ENCODE measurements at places on chromosomes 2 and 18. TPM values are rescaled to one million over a fixed set of nuclear protein-coding genes. Genes with fewer than 3 reads are reported as not detected.
A peak's percentile ranks its signal among the peaks of the same experiment; 100 is the strongest.

The PJVK gene
- total RNA-seq = 1.6 TPM

The MYOM1 gene
- total RNA-seq = 0.90 TPM

GRCh38 chr18:32732165-32732564 lies 40.7 kb downstream of the KLHL14 start:
- no peak for DNase-seq

The KCNJ13 gene
- total RNA-seq = not detected

DNA sequence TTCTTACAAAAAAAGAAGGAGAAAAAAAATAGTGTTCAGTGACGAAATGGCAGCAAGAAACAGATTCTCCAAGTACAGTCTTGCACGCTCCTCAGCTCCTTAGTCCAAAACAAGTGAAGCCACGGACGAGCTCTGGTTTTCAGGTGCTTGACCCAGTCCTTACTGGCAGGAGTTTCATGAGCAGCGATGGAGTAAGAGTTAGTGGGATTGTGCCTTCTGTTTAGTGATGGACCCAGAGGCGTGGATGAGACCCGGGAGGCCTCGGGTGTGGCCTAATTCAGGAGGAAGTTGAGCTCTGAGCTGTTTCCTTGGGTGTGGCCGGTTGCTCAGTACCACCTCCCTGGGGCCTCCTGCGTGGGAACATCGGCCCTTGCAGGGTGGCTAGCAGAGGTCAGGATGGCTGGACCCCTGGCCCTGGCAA lies 52.0 kb downstream of the KIF5C start:
- DNase-seq = no peak

DNA sequence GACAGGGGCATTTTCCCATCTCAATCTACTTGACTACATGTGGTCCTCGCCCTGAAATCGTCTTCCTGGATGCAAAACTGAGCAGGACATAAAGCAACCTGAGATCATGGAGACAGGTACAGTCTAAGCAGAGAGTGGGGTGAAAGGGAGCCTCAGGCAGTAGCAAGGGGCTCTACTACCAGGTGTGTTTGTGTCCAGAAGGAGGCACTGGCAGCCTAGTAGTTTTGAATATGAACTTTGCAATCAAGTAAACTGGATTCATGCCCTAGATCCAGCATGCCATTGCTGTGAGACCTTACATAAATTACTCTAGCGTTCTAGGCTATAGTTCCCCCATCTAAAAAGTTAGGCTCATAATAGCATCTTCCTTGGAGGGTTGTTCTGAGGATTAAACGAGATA lies 147.4 kb downstream of the TXNL1 start:
- DNase-seq = no peak

DNA sequence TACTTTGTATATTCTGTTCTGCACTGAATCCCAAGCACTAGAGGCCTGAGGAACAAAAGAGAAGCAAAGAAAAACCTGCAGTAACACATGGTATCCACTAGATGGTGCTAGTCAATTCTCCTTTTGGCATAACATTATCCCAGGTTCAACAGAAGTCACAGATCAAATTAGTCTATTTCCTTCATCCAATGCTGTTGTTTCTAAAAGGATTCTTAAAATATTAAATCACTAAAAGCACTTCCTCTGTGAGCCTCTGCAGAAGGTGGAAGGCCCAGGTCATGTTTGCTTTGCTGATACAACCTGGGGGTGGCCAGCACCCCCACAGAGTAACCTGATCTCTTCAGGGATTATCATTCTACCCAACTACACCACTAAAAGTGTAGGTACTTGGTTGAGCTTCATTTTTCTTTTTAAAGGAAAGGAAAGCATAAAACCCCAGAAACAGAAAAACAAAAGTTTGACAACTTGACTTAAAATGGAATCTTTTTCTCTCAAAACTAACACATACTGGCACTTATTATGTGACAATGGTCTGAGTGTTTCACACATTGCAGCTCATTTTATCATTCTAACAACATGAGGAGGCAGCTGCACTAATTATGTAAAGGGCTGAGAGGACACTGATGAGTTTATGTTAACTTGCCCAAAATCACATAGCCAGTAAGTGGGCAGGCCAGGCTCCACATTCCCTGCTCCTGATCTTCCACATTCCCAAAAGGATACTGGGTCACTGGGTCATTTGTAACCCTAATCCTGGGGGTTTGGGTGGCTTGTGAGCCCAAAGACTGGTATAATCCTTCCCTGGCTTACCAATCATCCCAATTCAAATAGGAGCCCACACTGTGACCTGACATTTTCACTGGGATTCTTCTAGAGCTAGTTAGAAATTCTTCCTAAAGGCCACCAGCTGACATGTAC lies 66.8 kb upstream of the DNER start:
- peak; percentile 72 for DNase-seq

- DNase-seq = no peak
Measured at GRCh38 chr2:6297238-6297637, 568.5 kb downstream of the CMPK2 start.

DNA sequence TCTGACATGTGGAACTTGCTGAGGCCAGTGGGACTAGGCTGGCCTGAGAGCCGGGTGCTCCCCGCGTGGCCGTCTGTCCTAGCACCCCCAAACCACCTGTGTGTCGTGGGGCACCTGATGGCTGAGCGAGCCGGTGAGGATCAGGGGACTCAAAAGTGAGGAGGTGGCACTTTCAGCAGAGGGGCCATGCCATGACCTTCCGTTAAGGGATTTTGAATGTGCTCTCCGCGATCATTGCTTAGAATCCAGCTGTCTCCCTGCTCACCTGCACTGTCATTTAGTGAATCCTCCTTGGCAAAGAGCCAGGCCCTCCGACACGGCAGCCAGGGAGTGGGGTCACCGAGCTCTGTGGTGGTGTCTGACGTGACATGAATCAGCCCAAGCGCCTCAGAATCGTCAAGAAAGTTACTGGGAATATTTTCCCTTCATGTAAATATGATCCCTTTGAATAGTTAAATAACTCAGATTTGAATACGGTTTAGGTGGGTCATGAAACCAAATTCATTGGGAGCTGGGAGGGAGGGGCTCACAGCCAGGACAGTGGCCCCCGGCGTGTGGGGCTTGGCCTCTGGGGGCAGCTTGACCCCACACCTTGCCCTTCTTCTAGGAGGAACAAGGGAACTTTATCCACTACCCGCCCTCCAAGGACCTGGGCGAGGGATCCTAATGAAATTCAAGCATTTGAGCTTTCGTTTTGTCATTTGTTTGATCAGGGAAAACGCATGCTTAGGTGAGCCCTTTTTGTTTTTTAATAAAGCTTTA lies 9.5 kb downstream of the NFATC1 start:
- no peak for DNase-seq

GRCh38 chr18:51028201-51028805 lies 1.7 kb upstream of the SMAD4 start:
- DNase-seq = peak; percentile 65

DNA sequence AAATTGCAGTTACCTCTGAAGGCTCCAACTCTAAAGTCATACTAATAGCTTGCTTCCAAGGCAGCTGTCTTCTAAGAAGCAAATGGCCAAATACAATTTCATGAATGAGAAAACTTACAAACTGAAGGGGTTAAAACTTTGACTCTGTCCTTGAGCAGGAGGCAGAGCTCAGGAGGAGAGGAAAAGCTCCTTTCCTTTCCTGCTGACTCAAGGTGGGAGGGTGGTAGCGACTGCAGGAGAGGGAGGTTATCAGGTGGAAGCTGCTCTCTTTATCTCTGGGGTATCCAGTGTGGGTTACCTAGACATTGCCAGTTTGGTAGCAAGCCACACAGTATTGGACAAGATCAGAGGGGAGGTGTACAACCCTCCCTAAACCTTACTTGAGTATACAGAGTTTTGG lies 2.7 kb upstream of the EFEMP1 start:
- no peak for DNase-seq

The RNF25 gene
- total RNA-seq = 26.2 TPM

GRCh38 chr18:54983041-54983686 lies 23.9 kb upstream of the CCDC68 start:
- peak; percentile 88 for DNase-seq

GRCh38 chr2:207772081-207772843 lies 2.6 kb upstream of the FZD5 start:
- DNase-seq = peak; percentile 43

DNA sequence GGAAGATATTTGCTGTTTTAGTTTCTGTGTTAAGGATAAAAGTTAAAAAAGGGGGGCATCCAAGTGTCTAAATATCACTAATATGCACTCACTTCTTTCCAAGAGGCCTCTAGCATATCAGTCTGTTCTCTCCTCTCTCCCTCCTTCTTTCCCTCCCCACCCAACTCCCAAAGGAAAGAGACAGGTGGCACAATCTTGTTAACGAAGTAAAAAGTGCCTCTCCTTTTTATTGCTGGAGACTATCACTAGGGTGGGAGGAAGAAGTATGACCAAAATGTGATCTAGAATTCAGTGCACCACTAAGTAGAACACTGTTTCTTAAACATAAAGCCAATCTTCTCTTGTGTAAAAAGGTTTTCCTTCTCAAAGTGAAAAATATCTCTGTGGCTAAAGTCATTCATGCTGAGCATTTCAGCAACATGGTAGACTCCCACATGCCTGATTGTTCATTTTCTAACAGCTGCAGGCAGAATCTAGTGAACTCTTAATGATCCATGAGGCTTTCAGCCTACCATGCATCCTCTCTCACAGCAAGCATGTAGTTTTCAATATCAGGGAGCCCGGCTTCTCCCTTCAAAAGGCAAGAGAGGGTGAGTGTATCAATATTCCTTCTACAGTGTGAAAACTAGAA lies 39.5 kb downstream of the RNU4ATAC start:
- no peak for DNase-seq

DNA sequence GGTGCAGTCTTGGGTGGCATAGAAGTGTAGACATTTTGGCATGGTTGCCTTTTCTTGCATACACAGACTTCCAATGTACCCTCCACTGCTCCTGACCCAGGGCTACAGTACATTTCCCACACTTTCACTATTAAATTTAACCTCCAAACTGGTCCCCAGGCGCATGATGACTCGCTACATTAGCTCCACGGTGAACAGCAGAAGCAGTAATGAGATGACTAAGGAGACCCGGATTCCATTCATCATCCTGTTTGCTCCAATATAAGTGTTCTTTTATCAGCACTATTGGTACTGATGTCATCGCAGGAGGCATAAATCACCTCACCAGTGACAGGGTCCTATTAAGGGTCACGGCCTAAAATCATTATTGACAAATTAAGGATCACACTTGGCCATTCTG lies 316.5 kb downstream of the EN1 start:
- peak; percentile 50 for DNase-seq
